ENCODE measurements at places on chromosomes 2 and 18.

- no peak for DNase-seq
These were observed 32.4 kb downstream of the IRS1 start for GRCh38 chr2:226767056-226767813.

- no peak for DNase-seq
These were observed 21.2 kb upstream of the MAP3K20 start for GRCh38 chr2:173054466-173054865.

GRCh38 chr2:191030521-191031154, 16.7 kb upstream of the STAT1 start:
- peak; percentile 41 for DNase-seq

GRCh38 chr18:47528343-47528742, 276.9 kb upstream of the SKOR2 start:
- no peak for DNase-seq

- DNase-seq, result no peak
These were observed 69.6 kb downstream of the COL5A2 start for GRCh38 chr2:189109921-189110397.

- DNase-seq, result no peak
These were observed 27.8 kb downstream of the RTP5 start for GRCh38 chr2:241897231-241897916.

DNA sequence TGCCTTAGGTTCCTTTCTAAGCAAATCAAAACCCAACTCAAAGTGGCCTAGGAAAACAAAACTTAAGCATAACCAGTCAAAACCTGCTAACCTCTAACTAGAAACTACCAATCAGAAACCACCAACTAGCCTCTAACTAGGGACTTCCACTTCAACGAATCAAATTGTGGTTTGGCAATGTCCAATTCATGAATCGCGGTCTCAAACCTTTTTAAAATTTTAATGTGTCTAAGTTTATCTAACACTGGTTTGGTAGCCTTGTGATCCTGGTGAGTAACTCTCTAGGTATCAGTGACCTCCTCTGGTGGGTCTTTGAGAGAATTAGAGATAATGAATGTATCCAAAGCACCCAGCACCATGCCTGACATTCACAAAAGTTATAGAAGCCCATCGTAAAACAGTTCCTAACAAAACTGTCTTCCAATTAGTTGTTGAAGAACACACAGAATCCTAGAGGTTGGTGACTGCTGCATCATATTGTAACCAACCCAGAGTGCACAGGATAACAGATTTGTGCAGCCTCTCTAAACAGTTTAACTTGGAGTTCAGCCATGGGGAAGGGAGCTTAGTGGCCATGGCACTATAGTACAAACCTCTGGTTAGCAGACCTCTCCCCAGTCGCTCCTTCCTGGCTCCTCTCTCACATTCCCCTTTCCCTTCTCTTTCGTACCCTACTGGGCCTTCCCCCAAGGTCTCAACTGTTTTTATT, 45.2 kb upstream of the B3GNT2 start:
- DNase-seq, result no peak

DNA sequence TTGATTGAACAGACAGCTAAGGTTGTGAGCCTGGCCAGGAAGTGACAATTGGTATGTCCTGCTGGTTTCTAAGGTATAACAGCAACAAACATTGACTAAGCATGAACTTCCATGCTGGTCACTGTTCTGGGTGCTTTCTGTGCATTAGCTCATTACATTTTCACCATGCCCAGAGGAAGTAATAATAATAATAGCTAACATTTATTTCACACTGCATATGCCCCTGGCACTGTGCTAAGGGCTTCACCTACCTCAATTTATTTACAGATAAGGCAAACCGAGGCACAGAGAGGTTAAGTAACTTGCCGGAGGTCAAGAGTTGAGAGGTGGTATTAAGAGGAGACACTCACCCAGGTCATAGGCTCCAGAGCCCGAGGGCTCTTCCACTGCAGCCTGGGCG, 113.6 kb downstream of the PDCL3 start:
- DNase-seq, result no peak

GRCh38 chr18:58100154-58100553, 56.1 kb downstream of the NEDD4L start:
- no peak for DNase-seq

GRCh38 chr2:59032499-59032898, 791.4 kb upstream of the FANCL start:
- no peak for DNase-seq

GRCh38 chr2:174697255-174697654, 67.0 kb downstream of the CHRNA1 start:
- peak; percentile 78 for DNase-seq

DNA sequence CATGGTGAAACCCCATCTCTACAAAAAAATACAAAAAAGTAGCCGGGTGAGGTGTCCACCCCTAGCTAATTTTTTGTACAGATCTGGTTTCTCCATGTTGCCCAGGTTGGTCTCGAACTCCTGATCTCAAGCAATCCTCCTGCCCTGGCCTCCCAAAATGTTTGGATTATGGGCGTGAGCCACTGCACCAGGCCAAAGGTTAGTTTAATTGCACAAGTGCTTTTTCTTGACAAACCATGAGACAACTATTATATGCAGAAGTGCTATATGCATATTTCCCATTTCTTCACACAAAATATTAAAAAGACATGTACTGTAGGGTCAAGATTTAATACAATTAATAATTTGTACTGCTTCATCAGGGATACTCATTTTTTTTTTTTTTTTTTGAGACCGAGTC, 5.0 kb upstream of the GGCX start:
- no peak for DNase-seq

DNA sequence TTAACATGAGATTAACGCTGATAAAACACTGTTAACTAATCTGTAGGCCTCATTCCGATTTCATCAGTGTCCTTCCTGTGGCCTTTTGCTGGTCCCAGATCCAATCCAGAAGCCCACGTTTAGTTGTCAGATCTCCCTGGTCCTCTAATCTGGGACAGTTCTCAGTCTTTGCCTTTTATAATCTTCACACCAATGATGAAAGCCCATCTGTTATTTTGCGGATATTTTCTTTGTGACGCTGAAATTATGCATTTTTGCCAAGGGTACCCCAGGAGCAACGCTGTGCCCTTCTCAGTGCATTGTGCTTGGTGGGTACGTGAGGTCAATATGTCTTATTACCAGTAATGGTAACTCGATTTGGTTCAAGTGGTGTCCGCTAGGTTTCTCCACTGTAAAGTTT, 51.1 kb downstream of the COPS8 start:
- no peak for DNase-seq

- DNase-seq, result peak; percentile 11
These were observed 905 bp upstream of the NUP35 start for GRCh38 chr2:183123117-183123958.

- DNase-seq, result no peak
These were observed 10.1 kb downstream of the AMER3 start for GRCh38 chr2:130765464-130765863.

- no peak for DNase-seq
These were observed 64.9 kb downstream of the AFF3 start for GRCh38 chr2:100077456-100077855.

All from activated CD4-positive, alpha-beta memory T cell treated with anti-CD3 and anti-CD28 coated beads for 36 hours (primary cell).